Stimulated activated CD8-positive, alpha-beta memory T cell treated with anti-CD3 and anti-CD28 coated beads, Interleukin-4, amount 100 ng/mL, for 1 hour (primary cell): ENCODE measurements at places on chromosomes 1 and 21.

GRCh38 chr1:54218883-54219687 is 19.1 kb downstream of the MRPL37 start:
- DNase-seq, result no peak

- no peak for DNase-seq
These were observed 19.3 kb downstream of the C1orf52 start for GRCh38 chr1:85240174-85240601.

GRCh38 chr1:69648486-69648885 is 80.8 kb downstream of the LRRC7 start:
- DNase-seq, result no peak

DNA sequence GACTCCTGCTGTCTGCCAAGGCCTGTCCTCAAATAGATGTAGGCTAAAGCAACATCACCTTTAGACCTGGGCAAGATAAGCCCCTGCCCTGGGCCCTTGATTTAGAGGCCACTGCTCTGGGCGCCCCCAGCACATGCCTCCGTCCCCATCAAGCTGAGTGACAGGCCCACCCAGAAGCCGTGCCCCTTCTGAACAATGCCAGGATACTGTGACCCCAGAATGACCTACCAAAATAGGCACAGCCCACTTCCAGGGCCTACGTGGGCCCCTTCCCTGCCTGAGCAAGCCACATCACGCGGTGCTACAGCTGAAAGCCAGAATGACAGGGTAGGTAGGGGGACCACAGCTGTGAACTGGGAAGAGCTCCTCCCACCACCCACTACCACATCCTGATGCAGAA is 24.7 kb upstream of the BECN2 start:
- DNase-seq, result no peak
